Stimulated activated CD4-positive, alpha-beta T cell treated with anti-CD3 and anti-CD28 coated beads, Interleukin-1b, Interleukin-23, amount 100 ng/mL, for 1 hour (primary cell): ENCODE measurements at places on chromosomes 13 and 19.

- DNase-seq, result no peak
These were observed 659 bp downstream of the GNA11 start for GRCh38 chr19:3094601-3095440.

GRCh38 chr13:29696606-29697005 is 101.1 kb upstream of the SLC7A1 start:
- no peak for DNase-seq

DNA sequence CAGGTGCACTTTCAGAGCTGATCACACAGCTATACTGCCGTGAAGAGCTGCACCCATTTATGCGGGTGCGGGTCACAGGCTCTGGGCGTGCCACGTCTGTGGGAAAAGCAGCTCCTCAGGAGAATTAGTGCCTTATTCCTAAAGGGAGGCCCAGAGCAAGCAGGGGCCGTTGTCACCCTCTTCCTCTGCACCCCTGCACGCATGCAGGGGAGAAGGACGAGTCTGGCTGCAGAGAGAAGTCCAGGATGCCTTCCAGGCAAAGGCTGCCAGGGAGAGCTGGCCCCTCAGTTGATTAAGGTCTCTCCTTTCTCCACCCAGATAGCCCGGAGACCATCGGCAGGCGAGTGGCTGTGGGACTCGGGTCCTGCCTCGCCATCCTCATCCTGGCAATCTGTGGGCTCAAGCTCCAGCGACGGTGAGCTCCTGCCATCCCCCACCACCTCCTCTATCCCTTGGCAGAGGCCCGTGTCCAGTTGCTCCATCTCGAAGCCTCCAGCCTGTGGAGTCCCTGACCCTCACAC is 3.1 kb upstream of the FFAR1 start:
- no peak for DNase-seq

GRCh38 chr13:31901985-31902384 is 129.6 kb upstream of the FRY start:
- DNase-seq, result no peak

DNA sequence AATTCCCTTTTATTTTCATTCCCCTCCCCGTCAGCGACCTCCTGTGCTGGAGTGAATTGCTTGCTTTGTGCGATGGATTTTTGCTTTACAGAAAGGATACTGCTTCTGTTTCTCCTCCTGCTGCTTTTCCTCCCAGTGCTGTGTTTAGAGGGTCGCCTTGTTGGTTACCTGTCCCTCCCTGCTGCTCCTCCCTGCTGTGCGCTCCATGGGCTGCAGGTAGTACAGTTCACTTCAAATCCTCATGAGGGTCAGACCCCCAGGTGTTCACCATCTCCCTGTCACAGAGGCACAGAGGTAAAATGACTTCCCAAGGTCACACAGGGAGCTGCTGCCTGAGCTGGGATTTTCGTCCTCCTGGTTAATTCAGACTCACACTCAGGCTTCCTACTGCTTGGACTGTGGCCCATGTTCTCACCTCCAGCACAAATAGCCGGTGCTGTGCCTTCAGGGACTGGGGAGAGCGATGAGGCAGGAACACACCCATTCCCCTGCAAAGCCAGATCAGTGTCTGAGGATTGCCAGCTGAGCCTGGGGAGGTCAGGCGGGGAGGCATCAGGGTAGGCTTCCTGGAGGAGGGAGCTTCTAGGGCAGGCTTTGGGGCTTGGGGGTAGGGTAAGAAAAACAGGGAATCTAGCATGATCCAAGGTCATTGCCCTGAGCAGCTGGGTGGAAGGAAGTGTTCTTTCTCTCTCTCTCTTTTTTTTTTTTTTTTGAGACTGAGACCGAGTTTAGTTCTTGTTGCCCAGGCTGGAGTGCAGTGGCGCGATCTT is 14.4 kb downstream of the BICRA start:
- no peak for DNase-seq

GRCh38 chr13:21800837-21801616 is 130.2 kb downstream of the FGF9 start:
- no peak for DNase-seq

DNA sequence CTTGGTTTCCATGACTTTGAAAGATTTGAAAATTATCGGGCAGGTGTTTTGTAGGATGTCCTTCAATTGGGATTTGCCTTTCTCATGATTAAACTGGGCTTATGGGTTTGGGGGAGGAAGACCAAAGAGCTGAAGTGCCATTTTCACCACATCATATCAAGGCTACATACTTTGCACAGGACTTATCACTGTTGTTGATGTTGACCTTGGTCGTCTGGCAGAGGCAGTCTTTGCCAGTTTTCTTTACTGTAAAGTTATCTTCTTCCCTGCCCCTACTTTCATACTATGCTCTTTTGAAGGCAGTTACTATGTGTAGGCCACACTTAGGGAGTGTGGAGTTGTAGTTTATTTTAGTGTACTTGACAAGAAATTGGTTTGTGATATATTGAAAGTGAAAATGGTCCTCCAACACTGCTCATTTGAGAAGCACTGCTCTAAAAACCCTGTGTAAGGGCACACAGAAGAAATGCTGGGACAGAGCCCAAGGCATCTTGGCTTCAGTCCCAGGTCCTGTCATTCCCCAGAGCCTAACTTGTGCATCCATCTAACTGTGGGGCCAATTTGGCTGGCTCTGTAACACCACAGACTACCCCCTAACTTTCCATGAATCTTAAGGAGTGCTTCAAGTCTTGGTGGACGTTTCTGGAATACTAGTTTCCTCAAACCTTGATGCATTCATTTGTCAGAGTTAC is 384.9 kb downstream of the KCNRG start:
- no peak for DNase-seq

DNA sequence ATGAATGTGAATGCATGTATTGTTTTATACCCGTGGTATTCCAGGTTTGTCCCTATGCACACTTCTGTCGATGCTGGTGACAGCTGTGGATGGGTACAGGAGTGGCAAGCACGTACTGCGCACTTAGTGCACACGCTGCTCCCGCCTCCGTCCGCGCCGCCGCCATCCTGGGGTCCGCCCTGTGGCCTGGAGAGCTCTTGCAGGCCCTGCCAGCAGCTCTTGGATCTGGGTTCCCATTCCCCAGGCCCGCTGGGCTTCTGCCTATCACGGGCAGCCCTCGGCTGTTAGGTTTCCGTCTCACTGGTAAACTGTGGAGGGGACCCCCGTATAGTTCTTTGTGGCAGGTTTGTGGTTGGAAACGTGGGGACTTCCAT is 4.0 kb downstream of the GNA11 start:
- DNase-seq, result no peak

- DNase-seq, result no peak
These were observed 105.6 kb upstream of the SERP2 start for GRCh38 chr13:44267980-44268379.

DNA sequence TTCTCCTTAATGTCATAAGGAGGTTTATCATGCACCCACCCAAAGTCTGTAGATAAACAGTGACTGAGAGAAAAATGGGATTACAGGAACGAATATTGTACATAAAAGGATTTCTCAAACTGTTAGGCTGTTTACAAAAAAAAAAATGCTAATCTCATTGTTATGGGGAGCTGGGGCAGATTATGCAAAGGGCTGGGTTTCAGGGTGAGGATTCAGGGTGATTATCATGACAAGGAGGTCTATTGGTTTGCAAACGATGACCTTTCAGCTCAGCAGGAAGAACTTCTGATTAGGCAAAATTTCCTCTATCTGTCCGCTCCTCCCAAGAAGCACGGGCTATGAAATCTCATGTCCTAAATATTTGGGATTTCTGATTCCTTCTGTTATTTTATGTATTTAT is 41.4 kb downstream of the NLRP12 start:
- no peak for DNase-seq

GRCh38 chr13:34107806-34108205 is 289.9 kb downstream of the RFC3 start:
- DNase-seq, result no peak

- no peak for DNase-seq
These were observed 751 bp upstream of the C19orf84 start for GRCh38 chr19:51391073-51391611.

- DNase-seq, result no peak
These were observed 147.2 kb upstream of the VSTM2B start for GRCh38 chr19:29378543-29379080.

DNA sequence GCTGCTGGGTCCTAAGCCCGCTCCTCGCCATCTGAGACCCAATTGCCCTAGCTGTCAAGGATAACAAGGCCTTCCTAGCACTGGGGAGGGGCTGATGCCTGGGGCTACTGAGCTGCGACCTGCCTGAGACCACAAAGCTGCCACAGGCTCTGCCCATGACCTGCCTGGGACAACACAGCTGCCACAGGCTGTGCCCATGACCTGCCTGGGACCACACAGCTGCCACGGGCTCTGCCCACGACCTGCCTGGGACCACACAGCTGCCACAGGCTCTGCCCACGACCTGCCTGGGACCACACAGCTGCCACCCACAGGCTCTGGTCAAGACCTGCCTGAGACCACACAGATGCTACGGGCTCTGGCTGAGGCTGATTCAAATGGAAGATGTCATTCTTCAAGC is 54.8 kb downstream of the EPS15L1 start:
- DNase-seq, result no peak

GRCh38 chr13:24230428-24231072 is 70.0 kb downstream of the SPATA13 start:
- DNase-seq, result no peak

DNA sequence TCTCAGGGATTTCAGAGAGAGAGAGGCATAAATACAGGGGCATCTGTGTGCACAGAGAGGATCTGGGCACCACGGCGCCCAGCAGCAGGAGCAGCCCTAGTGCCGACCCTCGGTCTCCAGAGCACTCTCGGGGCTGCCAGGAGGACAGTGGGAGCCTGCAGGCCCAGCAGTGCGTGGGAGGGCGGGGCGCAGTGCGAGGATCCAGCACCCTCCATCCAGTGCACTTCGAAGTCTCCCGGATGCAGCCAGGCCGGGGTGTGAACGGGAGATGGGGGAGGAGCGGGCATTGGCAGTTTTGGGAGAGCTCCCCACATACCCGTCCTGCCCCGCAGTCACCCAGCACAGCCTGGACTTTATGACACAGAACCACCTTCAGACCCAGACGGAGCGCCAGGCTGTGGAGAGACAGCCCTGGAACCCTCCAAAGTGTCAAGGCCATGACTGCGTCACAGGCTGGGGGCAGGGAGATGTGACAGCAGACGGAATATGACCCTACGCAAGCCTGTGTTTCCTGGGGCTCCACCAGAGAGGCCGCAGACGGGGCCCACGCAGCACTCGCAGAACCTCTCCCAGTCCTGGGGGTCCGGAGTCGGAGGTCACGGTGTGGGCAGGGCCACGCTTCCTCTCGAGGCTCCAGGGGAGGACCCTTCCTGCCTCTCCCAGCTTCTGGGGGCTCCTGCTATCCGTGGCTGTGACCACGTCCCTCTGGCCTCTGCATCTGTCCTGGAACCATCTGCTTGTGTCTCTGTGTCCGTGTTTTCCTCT is 14.7 kb upstream of the TEKTIP1 start:
- DNase-seq, result no peak

GRCh38 chr13:64912141-64912540 is 2318.0 kb downstream of the PCDH9 start:
- no peak for DNase-seq

- DNase-seq, result no peak
These were observed 1.4 kb downstream of the UPF1 start for GRCh38 chr19:18833141-18833476.

DNA sequence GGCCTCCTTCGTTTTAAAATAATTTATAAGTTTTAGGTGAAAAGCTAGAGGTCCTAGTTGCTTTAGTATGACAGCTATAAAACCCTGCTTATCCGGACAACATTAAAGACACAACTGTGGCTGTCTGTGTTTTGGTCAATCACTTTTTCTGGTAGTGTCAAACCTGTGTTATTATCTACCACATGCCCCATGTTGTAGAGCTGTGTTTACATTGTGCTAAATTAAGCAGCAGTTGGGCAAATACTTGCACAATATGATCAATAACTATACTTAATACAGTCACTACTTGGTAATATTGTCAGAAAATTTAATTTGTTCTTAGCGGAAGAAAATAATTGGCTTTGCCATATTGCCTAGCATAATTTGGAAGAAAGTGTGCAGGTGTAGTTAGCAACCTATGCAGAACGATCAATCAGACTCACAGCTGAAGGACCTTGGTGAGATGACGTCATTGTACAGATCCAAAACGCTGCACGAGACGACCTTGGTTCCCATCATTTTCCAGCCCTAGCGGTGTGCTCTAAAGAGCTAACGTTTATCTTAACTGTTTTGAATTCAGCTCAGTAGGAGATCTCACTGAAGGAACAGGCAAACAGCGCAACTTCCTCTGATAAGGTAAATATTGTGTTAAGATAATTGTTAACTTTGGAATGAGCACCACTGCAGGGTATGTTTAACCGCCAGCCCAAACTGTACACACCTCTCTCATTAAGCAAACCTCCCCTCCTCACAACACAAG is 476.6 kb downstream of the IRS2 start:
- no peak for DNase-seq

DNA sequence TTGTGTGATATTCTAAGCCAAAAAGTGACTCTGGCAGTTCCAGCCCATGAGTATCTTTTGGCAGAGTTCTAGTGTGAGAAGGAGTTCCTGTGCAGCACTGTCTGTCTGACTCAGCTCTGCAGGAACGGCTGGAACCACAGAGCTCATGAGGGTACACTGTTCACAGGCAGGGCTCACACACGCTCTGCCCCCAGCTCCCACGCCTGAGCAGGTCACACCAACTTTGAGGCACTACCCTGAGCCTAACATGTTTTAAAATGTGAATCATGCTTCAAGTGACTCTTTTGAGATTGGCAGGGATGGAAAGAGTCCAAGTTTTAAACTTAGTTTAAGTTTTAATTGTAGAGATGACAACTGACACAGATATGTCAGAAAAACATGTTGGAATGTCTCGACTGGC is 1203.3 kb downstream of the UQCRFS1 start:
- DNase-seq, result no peak

DNA sequence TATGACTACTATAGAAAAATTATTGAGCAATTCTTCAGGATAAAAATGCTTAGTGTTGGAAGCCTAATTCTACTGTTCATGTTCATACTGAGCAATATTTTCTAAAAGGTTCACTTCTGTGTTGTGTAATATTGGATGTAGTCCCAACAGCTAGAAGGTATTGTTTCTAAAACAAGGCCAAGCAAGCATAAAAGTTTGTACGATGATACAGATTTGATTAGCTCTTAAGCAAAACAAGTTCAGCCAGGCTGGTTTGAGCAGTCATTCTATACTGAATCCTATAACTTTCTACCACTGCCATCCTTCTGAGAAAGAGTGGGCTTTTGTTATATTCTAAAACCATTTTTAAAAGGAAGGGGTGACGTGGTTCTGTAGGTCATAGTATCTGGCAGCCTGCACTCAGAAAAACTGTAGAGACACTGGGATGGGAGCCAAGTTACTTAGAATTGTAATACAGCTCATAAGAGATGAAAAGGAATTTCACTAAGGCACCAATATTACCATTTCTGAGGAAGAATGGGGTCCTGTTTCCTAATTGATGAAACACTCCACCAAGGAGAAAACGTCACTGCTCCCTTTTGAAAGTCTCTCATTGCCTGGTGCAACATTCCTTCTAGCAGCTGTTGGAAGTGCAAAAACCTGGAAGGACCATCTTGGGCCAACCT is 275.0 kb upstream of the DACH1 start:
- no peak for DNase-seq

GRCh38 chr19:46508206-46508605 is 12.5 kb upstream of the PNMA8B start:
- DNase-seq, result no peak

GRCh38 chr13:24868874-24869273 is 104.9 kb downstream of the RNF17 start:
- DNase-seq, result no peak

GRCh38 chr19:38255383-38256014 is 675 bp downstream of the PPP1R14A start:
- DNase-seq, result no peak
